ENCODE measurements at places on chromosomes 7 and 10.

DNA sequence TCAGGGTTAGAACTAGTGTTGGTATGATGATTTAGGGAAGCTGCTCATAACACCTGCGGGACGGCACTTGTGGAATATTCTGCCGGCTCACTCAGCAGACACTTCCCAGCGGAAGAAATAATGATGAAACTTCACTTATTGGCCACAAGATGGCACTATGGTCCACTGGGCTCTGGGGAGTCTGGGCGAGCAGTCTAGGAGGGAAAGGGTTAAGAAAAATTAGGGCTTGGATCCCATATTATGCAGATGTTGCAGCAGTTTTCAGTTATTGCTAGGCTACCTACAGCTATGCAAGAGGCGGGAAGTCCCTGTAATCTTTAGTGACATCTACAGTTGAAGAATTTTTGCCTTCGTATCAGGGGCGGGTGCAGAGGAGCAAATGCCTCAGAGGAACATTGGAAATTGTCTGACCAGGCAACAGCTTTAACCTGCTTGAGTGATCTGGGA, 238.7 kb upstream of the PRSS58 start:
- DNase-seq: no peak

DNA sequence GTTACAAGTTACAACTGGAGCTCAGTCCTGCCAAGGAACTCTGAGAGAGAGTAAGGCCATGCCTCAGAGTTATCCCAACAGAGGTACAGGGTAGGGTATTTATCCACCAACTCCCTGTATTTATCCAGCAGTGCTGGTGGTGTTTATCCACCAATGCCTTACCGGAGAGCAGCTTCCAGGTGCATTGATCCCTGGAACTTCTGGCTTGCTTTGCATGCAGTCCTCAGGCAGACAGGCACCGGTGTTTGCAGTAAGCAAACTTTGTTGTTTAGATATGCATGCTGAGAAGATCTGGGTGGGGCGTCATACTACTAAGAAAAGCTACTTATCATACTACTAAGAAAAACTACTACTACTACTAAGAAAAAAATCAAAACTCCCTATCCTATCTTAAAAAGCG, 92.4 kb downstream of the CYP26A1 start:
- no peak for DNase-seq

DNA sequence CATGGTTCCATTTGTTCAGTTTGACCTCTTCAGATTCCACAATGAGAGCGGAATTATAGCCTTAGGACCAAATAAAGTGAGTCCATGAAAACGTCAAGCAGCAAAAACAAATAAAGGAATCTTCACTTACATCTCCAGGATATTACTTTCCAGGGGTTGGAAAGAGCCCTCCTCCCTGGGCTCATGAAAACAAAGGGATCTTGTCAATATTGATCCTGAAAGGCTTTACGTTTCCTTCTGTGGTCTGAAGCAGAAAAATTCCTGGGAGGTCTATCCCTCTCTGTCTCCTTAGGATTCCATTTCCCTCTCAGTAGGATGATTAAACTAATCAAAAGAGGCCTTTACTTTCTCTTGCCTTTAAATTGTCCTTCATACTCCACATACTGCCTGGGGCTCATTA, 293.5 kb downstream of the GPAM start:
- no peak for DNase-seq

DNA sequence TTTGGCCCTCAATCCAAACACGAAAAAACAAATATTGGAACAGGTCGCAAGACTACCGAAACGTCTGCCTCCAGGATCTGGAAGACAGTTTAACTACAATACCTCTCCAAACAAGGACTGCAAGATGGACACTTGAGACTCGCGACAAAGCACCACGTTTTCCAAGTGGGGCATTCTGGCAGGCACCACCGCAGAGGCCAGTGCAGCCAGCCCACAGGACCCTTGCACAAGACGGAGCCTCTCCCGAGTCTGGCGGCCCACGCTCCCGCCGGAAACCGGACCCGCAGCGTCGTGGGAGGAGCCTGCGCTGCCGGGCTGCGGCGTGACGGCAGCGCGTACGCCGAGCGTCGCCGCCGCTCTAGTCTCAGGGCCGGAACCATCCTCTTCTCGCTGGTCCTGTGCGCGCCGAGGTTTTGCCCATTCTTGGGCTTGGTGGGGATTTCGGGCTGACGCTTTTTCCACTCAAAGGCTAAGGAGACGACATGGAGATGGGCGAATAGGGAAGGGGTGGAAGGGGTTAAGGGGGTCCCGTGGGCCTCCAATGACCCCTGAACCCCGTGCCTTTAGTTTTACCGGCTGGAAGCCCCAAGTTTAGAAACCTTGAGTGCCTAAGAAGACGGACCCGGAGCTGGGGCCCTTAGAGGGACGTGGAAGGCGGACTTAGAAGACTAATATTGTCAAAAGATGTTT, at the start of gene ORC5:
Gene ORC5 (minus strand): TSS at position 283 of the 690 bp plus-strand sequence. CDS start 109 bp downstream, at position 174.
- DNase-seq: no peak

DNA sequence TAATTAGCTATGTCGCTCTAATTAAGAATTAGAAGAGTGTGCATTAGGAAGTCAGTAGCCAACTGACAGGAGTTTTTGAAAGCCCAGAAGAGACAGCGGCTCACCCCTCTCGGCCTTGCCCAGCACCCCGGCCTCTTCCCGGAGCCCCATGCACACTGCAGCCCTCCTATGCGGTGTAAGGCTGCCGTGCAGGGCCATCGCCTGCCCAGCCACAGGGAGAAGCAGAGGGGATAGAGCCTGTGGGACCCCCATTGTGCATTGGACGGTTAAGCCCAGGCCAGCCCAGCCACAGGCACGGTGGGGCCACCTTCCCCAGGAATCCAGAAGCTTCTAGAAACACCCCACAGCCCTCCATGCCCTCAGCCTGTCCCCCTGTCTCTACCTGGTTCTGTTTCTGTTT, 569.7 kb upstream of the MKI67 start:
- DNase-seq: no peak

DNA sequence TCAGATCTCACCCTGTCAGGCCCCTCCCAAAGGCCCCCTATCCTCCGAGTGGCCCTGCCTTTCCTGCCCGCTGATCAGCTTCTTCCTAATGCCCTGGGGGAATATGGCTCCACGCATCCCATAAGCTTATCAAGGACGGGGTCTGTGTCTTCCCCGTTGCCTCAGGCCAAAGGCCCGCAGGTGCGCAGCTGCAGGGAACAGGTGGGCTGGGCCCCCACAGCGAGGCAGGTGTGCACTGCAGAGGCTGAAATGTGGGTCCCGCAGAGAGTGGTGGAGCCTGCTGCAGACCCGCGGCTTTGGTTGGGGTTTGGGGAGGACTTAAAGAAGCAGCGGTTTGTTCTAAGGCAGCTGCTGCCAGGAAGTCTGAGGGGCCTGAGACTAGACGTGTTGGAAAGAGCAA, 220.8 kb upstream of the TCERG1L start:
- DNase-seq: no peak

GRCh38 chr10:90602862-90603610, 254.8 kb downstream of the HTR7 start:
- no peak for DNase-seq

- DNase-seq: no peak
Measured at GRCh38 chr10:124251317-124252065, 158.1 kb upstream of the CHST15 start.

DNA sequence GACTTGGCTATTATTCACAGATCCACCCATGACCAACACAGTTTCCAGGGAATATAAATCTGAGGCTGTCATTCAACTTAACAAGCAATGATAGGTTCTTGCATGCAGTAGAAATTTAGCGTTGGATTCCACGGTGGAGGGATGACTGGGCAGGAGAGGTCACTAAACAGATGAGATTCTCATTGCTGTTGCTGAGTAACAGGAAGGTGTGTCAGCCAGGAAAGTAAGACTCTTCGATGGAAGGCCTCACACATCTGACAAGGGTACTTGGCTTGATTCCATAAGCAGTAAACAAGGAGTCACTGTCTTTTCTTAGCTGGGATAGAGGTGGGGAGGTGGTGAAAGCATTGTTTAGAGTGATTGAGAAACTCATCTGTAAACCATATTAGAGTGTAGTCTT, 1152.0 kb downstream of the SORCS3 start:
- no peak for DNase-seq

DNA sequence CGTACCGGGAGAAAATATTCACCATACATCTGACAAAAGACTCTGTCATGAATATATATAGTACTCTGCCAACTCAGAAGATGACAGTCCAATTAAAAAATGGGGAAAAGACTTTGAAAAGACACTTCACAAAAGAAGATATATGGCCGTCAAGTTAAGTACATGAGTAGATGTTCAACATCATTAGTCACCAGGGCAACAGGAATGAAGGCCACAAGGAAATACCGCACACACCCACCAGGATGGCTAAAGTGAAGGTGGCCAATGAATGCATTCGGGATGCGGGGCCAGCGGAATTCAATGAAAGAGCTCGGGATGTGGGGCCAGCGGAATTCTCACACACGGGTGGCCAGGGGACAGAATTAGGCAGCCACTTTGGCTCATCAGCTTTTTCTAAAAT, 42.2 kb downstream of the MAD1L1 start:
- no peak for DNase-seq

GRCh38 chr7:133815611-133816210, 311.4 kb upstream of the LRGUK start:
- no peak for DNase-seq

DNA sequence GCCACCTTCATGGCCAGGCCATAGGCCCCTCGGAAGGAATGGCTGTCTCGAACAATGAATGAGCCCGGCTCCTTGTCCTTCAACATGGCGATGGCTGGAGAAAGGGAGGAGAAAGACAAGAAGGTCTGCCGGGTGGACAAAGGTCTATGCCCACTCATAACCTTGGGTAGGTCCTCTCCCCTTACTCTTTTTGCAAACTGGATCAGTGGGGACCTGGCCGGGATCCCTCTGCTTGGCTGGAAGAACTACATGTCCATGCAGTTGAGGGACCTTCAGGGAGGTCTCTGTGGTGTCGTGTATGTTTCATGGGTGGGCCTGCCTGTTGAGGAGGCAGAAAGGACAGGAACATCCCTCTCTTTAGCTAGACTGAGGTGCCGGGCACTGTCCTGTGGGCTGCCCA, 284.8 kb downstream of the TNS3 start:
- no peak for DNase-seq

- DNase-seq: no peak
Measured at GRCh38 chr7:130904792-130905191, 170.8 kb upstream of the KLF14 start.

DNA sequence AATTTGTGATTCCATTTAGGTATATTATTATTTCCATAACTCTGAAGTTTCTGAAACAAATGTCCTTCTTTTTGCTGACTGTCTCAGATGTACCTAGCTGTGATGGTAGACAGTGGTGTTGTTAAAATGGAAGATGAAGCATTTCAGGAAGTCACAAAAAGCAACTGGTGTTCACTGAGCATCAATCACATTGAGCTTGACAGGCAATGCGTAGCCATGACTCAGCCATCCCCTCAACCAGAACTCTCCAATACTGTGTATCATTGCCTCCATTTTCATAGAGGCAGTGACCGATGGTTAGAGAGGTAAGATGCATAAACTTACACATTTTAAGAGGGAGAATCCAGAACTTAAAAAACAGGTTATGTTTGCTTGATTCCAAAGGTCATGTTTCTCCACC, 434.0 kb downstream of the INHBA start:
- DNase-seq: no peak

DNA sequence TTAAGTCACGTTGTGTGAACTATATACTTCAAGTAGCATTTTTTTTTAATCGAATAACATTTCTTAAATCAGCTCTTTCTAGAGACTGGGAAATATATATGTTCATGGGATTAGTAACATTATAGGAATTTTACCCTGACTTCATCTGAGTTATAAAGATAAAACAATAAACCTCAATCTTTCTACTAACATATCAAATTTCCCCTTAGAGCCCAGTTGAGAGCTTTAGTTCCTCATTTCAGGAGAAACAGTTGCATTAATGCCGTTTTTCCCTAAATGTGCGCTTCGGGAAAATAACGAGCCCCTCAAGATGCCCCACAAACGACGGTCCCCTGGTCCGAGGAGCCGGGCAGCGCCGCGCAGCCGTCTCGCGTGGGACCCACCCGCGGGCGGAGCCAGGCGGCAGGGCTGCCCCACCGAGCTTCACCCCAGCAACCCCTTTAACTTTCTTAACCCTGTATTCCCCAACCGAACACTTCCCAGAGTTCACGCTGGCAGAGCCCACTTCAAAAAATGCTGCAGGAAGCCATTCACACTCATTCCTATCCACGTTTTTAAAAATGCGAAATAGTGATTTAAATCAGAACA, 152.5 kb upstream of the YAE1 start:
- no peak for DNase-seq

- no peak for DNase-seq
Measured at GRCh38 chr10:70537398-70538194, 59.0 kb downstream of the PALD1 start.

- DNase-seq: no peak
Measured at GRCh38 chr7:81190997-81191768, 272.3 kb upstream of the SEMA3C start.

GRCh38 chr10:95516774-95517373, 44.3 kb downstream of the SORBS1 start:
- no peak for DNase-seq

DNA sequence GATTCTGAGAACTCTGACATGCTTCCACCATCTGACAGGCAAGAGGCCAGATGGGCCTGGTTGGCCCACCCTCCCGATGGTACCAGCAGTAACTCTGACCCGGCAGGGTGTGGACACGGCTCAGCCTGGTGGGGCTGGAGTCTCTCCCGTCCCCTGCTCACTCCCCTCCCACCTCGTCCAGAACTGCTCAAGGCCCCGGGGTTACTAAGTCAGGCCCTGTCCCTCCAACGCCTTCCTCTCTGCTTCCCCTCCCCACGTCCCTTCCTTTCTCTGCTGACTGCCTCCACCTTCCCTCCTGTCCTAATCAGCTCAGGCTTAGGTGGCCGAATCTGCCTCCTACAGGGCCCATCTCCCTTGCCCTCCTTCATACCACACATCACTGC, 12.5 kb downstream of the CALML5 start:
- no peak for DNase-seq

DNA sequence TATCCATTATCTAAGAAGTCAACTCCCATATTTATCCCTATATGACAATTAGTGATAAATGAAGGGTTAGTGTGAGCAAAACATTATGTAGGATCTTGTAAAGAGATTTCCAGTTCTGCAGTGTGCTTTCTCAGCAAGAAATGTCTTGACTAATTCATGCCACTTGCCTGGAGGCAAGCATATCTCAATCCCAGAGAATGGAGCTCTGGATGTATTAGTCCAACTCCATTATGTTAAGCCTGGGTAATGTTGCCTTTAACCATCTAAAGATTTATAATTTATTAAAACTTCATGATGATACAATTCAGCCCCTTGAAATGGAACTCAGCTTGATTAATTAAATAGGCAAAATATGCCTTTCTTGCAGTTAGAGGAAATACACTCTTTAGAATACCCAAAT, 1079.9 kb upstream of the LRRTM3 start:
- no peak for DNase-seq

DNA sequence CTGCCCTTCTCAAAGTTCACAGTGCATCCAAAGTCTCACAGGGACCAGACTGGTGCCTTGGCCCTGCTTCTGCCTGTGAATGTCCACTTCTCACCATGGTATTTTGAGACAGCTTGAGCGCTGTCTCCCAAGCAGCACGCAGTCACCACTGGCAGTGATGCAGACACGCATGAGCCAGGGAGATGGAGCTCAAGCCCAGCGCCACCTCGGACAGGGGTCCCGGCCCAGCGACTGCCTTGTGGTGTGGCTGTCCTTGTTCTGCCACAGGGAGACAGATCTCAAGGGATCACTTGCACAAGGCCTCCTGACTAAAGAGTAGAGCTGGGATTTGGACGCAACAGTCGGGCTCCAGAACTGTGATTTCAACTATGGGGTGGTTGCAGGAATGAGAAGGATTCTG, 92.6 kb upstream of the MBL2 start:
- no peak for DNase-seq

- DNase-seq: no peak
Measured at GRCh38 chr10:1170867-1171180, 114.6 kb downstream of the WDR37 start.
